ENCODE measurements at places on chromosomes 5 and 9. TPM values are rescaled to one million over a fixed set of nuclear protein-coding genes. Genes with fewer than 3 reads are reported as not detected.

The AFAP1L1 gene
- 26.2 TPM for polyA plus RNA-seq

The TLX3 gene
- not detected for polyA plus RNA-seq

The RGS7BP gene
- 1.0 TPM for polyA plus RNA-seq

The ADCY2 gene
- 0.27 TPM for polyA plus RNA-seq

The DBN1 gene
- 17.7 TPM for polyA plus RNA-seq

The CDC14B gene
- polyA plus RNA-seq = 5.9 TPM

The PCDH12 gene
- polyA plus RNA-seq = 3.0 TPM

The CD180 gene
- polyA plus RNA-seq = 0.11 TPM

The MOB3B gene
- polyA plus RNA-seq = 1.1 TPM

The PKD2L2 gene
- polyA plus RNA-seq = 0.18 TPM

The MPDZ gene
- polyA plus RNA-seq = 29.1 TPM

The QRFP gene
- polyA plus RNA-seq = 0.05 TPM

The STK32A gene
- 0.81 TPM for polyA plus RNA-seq

The GADD45G gene
- 157 TPM for polyA plus RNA-seq

The PDGFRB gene
- polyA plus RNA-seq = 24.6 TPM
